Fibroblast of lung (primary cell): ENCODE measurements at places on chromosomes 6 and 20. TPM values are rescaled to one million over a fixed set of nuclear protein-coding genes. Genes with fewer than 3 reads are reported as not detected.

DNA sequence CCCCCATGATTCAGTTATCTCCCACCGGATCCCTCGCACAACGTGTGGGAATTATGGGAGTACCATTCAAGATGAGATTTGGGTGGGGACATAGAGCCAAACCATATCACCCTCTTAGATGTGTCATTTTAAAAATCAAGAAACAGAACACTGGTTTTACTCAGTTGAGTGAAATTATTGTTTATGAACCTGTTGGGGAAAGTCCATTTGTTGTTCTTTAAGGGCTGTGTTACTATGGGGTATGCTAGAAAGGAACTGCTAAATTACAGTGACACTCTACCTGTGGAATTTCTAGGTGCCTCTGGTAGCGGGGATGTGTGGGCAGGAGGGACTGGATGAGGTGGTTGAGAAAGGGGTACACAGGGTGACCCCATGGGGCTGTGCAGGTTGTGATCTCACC, 28.9 kb downstream of the STX11 start:
- no peak for DNase-seq

DNA sequence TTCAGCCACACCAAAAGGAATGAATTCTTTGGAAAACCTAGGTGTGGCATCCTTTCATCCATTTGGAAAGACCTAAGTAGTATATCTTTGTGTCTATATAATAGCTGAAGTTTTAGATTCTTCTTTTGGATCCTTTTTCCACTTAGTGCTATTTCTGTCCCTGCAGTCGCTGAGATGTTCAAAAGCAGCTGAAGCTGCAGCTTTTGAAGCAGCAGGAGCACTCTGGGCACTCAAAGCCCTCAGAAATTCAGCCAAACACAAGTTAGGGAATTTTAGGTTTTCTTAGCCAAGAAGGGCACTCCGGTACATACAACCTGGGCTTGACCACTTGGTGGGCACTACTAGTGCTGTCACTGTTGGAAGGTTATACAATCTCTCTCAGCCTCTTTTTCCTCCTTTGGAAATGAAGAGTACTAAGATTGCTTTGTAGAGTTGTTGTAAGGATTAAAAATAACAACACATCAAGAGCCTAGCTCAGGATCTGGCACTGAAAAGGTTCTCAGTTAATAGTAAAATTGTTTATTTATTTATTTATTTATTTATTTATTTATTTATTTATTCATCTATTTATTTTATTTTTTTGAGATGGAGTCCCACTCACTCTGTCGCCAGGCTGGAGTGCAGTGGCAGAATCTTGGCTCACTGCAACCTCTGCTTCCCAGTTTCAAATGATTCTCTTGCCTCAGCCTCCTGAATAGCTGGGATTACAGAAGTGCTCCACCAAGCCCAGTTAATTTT, 71.9 kb upstream of the SLC22A16 start:
- DNase-seq: no peak

DNA sequence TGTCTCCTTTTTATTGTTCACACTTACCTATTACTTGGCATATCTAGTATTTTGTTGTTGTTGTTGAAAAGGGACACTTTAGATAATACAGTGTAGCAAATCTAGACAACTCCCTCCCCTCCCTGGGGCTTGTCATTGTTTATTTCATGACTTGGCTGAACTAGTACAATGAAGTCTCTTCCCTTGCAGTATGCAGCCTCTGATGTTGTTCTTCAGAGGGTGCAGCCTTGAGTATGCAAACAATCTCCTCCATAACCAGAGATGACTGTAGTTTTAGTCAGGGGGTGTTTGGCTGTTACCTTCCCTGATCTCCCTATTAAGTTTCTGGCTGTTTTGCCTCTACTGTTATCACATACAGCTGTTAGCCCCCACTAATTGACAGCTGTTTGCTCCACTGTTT, 315.4 kb upstream of the RUNX2 start:
- no peak for DNase-seq

GRCh38 chr20:37075932-37076685, 19.7 kb downstream of the RBL1 start:
- no peak for DNase-seq

GRCh38 chr20:57038608-57039440, 227.6 kb downstream of the BMP7 start:
- no peak for DNase-seq

DNA sequence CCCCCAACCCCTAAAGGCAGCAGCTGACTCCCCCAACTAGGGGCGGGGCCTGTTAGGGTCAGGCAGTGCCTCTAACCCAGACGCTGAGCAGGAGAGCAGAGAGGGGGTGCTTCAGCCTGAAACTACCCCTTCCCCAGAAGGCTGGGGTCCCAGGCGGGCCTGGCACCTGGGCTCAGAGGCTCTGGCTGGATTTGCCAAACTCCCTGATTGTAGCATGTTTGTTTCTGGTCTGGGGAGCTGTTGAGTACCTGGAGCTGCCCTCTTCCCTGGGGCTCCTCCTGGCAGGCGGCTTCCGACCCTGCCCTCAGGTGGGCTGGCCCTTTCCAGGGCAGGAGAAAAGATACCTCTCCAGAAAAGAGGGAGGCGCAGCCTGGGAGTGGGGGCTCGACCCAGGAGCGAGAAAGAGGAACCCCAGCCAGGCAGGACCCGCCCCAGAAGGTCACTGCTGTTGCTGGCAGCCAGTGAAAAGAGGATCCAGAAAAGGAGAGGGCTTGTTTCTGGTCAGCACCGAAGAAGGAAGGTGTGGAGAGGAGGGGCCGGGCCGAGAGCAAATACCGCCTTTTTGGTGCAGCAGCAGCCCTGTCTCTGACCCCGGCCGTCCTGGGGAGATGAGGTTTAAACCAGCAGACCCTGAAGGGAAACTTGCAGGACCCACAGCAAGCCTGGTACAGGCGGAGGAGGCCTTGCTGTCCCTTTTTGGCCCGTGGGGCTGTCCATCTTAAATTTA, 810 bp upstream of the ABHD16B start:
- no peak for DNase-seq

DNA sequence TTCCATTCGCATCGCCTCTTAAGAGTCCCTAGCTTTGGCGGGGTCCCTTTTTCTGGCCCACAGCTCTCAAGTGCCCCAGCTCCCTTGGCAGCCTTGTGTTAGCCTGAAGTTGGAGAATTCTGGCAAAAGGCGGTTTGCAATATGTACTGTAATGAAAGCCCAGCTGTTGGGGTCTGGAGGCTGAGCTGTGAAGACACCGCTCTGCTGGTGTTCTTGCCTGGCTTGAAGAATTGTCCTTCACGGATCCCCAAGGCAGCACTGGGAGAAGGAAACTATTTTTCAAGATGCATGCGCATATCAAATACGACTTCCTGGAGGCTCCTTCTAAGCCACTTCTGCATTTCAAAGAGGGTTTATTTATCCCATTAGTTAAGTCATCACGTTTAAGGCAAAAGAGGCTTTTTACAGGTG, 21.4 kb upstream of the CITED2 start:
- DNase-seq: no peak

DNA sequence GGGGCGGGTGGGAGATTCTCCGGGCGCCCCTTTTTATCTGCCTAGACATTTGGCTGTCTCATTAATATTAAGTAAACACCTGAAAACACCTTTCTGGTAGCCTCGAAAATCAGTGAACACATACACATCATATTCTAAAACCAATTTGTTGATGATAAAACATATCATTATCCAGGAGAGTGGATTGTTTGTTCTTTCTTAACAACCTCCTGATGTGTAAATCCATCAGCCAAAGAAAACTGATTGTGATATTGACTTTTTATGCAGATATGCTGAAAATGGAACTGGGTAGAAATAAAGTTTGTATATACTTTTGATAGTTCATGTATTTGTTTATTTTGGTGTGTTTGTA, 75.7 kb downstream of the ADGRG6 start:
- DNase-seq: no peak

GRCh38 chr6:156650896-156651390, 126.2 kb upstream of the ARID1B start:
- no peak for DNase-seq

GRCh38 chr20:40049854-40050253, 639.2 kb downstream of the MAFB start:
- no peak for DNase-seq

- peak; percentile 73 for DNase-seq
These were observed 1.1 kb upstream of the GRM4 start for GRCh38 chr6:34146801-34147592.

DNA sequence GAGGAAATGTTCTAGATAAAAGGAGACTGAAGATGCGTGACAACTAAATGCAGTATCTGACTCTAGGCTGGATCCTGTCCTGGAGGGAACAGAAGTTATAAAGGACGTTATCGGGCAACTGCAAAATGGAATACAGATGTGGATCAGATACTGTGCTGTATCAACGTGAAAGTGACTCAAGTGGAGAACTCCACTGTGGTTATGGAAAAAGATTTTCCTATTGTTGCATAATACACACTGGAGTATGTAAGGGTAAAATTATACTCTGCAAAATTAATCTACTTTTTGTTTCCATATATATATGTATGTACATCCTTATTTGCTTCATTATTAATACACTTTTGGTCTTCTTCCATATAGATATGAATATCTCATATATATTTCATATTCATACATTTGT, 654.0 kb downstream of the QKI start:
- no peak for DNase-seq

GRCh38 chr6:133314947-133315346, 73.8 kb downstream of the EYA4 start:
- no peak for DNase-seq

DNA sequence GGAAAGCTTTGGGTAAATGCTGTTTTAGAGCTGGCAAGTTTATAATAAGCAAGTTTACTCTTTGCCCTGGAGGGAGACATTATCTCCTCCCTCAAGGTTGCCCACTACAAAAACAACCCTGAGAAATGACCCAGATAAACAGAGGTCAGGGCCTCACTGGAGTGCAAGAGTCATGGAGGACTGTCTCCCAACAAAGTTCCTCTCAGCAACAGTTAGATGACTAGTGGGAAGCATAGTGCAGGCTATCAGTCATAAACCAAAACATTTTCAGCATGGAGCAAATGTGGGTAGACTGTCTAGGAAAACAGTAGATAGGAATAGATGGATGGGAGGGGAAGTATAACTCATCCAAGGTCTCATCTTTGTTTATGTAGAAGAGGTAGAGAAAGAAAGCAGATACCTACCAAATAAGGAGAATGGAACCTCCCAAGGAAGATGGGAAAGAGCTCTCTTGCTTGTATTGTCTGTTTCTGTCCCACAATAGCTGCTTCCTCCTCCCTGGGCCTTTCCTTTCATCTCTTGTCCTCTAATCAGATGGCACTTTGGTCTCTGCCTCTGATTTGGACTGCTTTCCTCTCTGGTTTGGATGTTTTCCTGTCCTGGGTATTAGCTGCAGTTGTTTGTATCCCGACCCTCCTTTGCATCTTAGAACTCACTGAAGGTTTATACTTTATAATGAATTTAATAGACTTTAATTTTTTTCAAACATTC, 95.4 kb downstream of the WASF1 start:
- DNase-seq: no peak

DNA sequence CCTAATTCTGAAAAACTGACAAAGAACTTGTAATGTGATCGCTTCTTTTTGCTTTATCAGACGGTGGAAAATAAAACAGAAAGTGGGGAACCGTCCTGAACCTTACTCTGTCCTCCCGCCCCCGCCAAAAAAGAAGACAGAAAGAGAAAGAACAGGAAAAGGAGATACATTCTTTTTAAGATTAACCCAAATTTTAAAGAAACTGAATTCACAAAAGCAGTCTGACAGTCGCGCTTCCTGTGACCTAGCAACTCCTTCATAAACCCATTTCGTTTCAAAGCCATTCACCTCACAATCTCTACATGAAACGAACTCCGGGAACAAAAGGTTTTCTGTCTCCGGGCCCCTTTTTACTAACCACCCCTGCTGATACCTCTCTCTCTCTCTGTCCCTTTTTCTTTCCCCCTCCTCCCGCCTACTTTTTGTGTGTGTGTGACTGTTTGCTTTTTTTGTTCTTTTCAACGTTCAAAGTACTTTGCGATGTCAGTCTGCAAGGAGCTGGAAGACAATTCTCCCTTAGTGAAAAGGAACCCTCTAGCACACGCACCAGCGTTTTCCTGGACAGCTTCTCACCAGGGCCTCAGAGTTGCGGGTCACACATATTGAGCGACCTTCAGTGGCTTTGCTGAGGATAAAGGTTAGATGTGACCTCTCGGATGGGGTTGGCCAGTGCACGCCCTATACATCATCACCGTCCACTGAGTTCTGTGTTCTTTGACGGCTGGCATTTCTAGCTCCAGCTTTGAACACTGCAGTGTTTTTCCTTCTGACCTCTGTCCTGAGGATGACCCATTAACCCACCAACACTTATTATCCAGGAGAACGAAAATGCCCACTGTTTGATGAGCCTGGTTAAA, 530 bp upstream of the NEDD9 start:
- no peak for DNase-seq

DNA sequence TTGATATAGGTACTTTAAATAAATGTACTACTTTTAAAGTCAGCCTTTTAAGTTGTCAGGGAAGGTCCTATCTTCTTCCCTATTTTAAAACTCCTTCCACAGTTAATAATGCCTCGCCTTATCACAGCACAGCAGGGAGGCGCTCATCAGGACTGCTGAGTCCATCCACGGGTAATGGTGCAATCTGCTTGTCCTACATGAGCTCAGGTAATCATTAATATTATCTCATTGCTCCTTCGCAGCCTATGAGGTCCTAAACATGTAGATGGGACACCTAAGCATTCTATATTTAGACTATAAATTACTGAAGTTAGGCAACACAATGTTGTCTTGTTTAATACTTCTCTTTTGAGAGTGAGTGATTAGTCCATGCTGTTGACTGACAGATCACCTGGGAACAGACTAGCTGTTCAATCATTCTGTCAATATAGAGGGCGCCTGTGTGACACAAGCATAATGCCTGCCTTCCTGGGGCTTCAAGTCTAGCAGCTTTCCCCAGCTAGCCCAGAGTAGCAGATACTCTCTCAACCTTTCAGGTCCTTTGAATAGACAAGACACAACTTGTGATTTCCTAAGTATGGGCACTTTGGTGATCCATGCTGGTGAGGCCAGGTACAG, 91.0 kb downstream of the FYN start:
- no peak for DNase-seq

DNA sequence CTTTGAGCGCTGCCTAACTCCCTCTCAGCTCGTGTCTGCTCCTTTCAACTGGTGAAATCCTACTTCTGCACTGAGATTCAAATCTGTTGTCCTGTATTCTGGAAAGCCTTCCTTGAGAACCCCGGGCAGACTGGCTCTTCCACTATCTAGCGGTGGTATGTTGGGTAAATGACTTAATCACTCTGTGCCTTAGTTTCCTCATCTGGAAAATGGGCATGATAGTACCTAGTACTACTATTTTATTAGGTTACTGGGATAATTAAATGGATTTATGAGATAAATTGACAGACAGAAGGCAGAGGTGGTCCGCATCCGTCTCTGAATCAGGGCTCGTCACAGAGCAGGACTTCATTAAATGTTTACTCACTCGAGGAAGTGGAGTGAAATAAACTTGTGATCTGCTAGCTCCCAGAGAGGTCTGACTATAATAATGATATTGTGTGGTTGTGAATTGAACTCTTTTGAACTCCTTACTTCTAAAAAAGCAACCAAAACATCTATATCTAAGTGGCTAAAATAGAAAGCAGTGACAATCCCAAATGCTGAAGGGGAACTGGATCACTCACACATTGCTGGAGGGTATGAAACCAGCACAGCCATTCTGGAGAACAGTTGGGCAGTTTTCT, 26.6 kb downstream of the PPP1R16B start:
- no peak for DNase-seq

- DNase-seq: no peak
These were observed 123.6 kb upstream of the LRFN2 start for GRCh38 chr6:40710626-40711330.

Gene C6orf132
- polyA plus RNA-seq: 0.87 and 1.1 TPM in 2 replicates

Gene COL12A1
- polyA plus RNA-seq: 874 and 1,075 TPM in 2 replicates

Gene FAM83D
- polyA plus RNA-seq: 34.5 and 45.5 TPM in 2 replicates

Gene PCSK2
- 0.09 and 1.2 TPM in 2 replicates for polyA plus RNA-seq

Gene SRMS
- not detected in 2 replicates for polyA plus RNA-seq

Gene TRIM15
- polyA plus RNA-seq: not detected in 2 replicates

Gene DNAH8
- polyA plus RNA-seq: not detected in 2 replicates

Gene GRIK2
- polyA plus RNA-seq: 0.12 and 0.40 TPM in 2 replicates
